Central memory CD8-positive, alpha-beta T cell (primary cell): ENCODE measurements at places on chromosomes 3 and 15.

GRCh38 chr3:21785765-21786437, 34.9 kb upstream of the ZNF385D start:
- DNase-seq, result no peak

DNA sequence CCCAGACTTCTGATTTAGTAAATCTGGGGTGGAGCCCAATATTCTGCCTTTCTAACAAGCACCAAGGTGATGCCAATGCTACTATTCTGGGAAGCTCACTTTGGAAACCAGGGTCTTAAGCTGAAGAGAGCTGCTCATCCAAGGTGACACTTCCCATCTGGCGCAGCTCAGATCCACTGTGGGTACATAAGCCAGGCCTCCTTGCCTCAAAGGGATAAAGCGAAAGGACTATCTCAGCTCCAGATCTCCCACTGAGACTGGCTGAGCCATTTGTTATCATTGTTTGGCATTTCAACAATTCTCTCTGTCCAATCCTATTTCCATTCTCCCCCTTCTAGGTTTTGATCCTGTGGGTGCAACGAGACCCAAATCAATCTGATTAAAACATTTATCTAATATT, 323.8 kb downstream of the GBE1 start:
- DNase-seq, result no peak

DNA sequence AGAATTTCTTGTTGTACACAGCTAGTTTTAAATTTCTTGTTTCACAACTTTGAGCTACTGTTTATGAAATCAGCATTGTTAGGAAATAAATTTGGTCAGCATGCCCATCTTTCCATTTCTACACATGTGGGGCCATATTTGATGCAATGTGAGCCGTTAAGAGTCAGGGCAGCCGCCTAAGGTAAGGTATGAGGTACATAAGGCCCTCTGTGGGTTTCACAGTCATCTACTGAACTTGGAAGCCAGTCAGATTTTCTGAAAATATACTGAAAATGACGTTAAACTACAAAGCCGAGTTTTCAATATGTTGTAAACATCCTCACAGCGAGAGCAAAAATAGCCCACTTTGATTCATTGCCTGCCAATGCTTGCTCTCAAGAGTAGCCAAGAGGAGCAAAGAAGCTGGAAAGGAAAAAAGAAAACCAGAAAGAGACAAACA, 94.7 kb upstream of the PDZRN3 start:
- DNase-seq, result no peak

DNA sequence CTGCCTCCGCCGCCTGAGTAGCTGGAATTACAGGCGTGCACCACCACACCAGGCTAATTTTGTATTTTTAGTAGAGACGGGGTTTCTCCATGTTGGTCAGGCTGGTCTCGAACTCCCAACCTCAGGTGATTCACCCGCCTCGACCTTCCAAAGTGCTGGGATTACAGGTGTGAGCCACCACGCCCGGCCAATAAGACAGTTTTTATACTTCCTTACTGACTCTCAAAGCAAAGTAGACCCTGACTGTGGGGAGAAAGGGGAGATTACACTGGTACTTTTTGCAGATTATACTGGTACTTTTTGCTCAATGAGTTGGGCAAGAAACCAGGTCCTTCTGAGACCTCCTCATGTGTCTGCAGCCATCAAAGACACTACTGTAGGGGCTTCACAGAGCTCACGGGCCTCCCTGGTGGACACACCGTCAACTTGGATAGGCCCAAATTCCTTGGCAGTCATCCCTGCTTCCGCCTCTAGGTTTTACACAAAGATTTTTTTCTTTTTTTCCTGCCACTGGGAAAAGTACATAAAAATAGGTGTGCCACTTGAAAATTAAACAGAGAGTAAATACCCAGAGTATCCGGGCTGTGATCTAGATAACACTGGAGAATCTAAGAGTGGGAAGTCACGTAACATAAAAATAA, 143.3 kb upstream of the WNT5A start:
- no peak for DNase-seq

DNA sequence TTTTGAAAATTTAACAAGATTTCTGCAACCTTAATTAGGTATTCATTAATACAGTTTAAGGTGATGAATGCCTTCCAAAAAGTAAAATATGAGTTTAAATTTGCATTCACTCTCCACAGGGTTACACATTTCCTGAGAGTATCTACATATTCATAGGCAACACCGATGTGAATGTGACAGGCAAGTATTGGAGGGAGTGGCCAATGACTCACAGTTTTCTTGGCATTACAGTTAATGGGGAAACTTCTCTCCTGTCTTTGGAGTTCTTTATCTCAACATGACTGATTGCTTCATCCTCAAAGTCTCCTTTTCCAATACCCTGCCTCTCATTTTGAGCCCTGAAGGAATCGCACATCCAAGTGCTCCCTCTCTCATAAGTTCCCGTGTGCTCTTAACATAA, 181.9 kb upstream of the CHL1 start:
- DNase-seq, result no peak

GRCh38 chr3:152270937-152271336, 2.2 kb downstream of the MBNL1 start:
- DNase-seq, result no peak

- DNase-seq, result no peak
These were observed 18.6 kb upstream of the TRPC1 start for GRCh38 chr3:142705198-142705597.

- DNase-seq, result no peak
These were observed 448.0 kb upstream of the NECTIN3 start for GRCh38 chr3:110623571-110623970.

- DNase-seq, result no peak
These were observed 687.2 kb upstream of the SGO1 start for GRCh38 chr3:20873235-20873634.

DNA sequence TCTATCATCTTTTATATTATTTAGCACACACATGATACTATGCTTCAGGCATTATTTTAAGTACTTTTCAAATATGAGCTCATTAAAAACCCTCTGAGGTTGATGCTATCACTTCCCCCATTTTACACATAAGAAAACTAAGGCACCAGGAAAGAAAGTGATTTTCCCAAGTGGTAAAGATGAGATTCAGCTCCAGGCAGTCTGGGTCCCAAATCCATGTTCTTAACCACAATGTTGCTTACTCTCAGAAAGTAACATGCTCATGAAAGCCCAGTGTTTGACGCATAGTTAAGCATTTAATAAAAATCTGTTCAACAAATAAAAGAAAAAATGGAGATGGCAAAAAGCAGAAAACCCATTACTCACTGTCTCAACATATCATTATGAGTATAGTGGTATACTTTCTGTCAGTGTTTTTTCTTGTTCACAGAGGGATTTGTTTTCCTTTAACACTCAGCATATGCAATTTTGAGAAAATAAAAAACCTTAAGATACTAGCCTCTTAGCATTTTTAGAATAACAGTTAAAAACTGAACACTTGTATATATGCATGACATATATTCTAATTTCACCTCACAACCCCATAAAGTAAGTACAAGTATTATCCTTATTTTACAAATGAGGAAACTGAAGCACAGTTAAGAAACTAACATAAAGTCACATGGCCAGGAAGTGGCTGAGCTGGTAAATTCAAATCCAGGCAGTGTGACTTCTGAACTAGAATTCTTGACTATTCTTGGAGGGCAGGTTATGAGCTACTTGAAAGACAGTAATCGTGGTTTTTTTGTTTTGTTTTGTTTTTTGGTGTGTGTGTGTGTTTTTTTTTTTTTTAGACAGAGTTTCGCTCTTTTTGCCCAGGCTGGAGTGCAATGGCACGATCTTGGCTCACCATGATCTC, 10.4 kb downstream of the PEAK1 start:
- no peak for DNase-seq

DNA sequence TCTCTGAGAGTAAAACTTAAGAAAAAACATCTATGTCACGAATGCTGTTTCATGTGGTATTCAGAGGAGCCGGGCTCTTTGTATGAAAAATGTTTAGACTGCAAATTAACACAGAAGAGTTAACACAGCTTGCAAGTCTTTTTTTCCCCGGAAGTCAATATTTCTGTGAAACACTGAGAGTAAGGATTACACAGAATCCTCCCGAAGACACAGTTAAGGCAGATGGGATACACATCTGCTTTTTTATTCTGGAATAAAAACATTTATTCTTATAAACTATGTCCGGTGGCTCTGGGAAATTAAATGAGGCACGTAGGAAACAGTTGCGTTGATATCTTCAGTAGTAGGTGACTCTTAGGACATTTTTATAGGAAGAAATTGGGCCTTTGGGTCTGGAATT, 180.6 kb downstream of the PTPRG start:
- no peak for DNase-seq

- DNase-seq, result no peak
These were observed 28.5 kb upstream of the RPL39L start for GRCh38 chr3:187167777-187168176.

DNA sequence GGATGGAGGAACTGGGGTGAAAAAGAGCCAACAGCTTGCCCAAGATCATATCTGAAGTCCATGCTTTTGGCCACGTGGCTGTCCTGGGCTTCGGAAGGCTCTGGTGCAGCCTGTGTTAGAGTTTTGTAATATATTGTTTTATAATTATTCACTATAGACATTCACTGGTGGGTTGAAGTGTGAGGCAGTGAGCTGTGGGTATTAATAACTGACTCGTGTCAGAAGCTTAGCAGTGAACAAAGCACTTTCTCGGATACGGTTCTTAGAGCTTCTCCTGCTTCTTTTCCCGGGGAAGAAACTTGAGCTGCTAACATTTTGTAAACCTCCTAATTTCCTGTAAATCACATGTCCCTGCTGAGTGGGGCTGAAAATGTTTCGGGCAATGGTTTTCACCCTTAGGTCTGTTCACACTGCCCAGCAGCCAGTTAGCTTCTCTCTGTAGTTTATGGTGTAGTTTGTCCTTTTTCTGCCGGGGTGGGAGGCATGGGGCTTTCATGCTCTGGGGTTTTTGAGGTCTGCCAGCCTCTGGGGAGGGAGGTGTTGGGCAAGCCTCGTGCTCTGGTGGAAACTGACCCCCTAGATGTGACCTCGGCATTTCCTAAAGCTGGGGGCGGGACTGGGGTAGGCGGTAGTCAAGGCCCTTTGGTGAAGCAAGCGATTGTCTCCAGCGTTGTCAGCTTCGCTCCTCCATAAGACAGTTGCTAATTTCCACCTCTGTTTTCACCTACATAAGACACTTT, 1.7 kb downstream of the MRAS start:
- no peak for DNase-seq

DNA sequence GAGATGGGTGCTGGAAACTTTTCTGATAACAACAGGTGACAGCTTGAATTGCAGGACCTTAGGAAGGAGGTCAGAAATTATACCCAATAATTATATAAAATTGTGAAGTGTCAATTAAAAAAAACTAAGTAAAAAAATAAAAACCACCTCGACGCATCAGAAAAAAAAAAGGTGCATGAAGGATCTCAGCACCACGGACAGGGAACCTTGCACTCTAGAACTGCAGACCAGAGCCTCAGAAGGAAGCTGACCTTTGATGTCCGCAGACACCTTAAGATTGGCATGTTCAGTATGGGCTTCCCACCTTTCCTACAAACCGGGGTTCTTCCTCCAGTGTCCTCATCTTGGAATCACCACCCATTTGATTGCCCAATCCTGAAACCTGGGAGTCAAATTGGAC, 60.9 kb downstream of the SCN10A start:
- DNase-seq, result no peak

DNA sequence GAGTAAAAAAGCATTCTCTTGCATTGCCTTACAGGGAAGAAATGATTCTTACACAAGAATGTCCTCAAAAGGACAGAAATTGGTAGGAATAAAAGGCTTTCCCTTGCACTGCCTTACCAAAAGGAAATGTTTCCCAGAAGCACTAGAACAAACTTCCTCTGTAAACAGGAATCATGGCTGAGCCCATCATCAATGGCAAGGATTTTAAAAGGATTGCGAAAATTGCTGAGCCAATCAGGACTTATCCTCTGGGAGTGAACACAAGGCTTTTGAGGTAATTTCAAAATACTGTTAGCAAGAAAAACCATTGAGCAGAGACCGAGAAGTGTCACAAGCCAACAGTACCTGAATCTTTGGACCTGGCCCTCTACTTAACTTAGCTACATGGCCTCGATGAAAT, 897.3 kb downstream of the ROBO1 start:
- DNase-seq, result no peak

- DNase-seq, result no peak
These were observed 239.3 kb upstream of the GBE1 start for GRCh38 chr3:82000773-82001172.

GRCh38 chr15:40452296-40453090, 11.7 kb downstream of the BAHD1 start:
- DNase-seq, result no peak

GRCh38 chr3:81696090-81696489, 65.4 kb downstream of the GBE1 start:
- DNase-seq, result no peak

GRCh38 chr3:40009991-40010390, 200.6 kb downstream of the MYRIP start:
- no peak for DNase-seq

- DNase-seq, result no peak
These were observed 1.6 kb upstream of the MEIS2 start for GRCh38 chr15:37101980-37102304.

GRCh38 chr3:132399054-132399929, 18.0 kb upstream of the DNAJC13 start:
- DNase-seq, result no peak

DNA sequence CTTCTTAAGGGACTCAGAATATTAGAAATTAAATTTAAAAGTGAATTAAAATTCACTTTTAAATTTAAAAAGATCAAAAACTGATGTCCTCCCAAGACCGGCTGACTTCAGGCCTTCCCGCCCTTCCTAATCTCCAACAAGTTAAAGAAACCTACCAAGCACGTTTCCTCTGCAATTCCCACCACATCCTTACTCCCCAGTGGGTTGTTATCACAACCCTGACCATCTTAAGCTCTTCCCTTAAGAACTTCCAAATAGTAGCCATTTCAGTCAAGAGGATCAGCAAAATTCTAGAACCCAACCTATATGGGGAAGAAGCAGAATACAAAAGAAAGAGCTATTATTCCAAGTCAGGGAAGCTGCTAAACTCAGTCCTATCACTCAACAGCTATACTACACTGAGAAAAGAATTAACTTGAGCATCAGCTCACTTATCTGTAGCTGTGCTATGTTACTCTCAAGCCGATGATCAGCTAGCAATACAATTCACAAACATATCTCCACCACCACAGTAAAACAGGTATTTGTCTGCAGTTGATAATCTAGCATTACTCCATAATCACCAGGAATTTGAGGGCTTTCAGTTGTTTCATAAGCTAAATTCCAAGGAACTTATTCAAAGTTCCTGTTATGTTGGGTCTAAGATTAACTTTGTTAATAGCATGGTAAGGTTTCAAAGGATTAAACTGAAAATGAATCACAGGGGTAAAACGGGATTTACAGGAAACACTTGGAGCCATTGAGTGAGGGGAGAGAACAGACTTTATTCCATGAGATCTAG, 14.3 kb downstream of the ABCC5 start:
- DNase-seq, result no peak

DNA sequence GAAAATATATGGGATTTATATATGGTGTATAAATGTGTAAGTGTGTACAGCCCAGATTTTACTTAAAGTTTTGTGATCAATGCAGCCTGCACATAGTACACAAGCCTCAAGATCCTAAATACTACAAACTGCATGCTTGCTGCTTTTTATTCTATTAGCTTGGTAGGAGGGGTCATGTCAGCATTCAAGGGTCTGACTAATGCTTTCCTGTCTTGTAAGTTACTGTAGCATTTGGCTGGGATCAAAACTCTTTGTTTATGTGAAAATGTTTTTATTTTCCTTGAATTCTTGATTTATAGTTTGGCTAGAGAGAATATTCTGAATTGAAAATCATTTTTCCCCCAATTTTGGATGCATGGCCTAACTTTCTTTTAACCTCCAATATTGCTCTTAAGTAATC, 370.9 kb downstream of the NSUN3 start:
- no peak for DNase-seq

- no peak for DNase-seq
These were observed 18.1 kb upstream of the DOCK3 start for GRCh38 chr3:50656417-50657195.
